ENCODE measurements at places on chromosomes 7 and 10.

DNA sequence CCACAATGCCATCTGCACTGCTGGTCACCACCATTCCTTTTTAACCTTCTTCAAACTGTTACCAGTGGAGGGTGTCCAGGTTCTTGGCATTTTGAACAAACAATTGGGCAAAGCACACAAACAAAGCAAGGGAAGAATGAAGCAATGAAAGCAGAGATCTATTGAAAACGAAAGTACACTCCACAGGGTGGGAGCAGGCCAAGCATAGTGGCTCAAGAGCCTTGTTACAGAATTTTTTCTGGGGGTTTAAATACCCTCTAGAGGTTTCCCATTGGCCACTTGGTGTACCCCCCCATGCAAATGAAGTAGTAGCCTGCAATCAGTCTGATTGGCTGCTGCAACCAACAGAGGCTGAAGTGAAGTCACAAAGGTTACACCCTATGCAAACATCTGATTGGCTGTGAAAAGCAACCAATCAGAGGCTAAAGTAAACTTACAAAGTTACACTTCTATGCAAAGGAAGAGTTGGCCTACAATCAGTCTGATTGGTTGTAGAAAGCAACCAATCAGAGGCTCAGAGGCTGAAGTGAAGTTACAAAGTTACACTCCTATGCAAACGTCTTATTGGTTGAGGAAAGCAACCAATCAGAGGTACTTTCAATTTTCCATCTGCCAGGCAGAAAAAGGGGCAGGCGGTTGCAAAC is 103.2 kb upstream of the WAC start:
- DNase-seq = no peak

GRCh38 chr10:88347022-88347421 is 236.1 kb downstream of the RNLS start:
- no peak for DNase-seq

DNA sequence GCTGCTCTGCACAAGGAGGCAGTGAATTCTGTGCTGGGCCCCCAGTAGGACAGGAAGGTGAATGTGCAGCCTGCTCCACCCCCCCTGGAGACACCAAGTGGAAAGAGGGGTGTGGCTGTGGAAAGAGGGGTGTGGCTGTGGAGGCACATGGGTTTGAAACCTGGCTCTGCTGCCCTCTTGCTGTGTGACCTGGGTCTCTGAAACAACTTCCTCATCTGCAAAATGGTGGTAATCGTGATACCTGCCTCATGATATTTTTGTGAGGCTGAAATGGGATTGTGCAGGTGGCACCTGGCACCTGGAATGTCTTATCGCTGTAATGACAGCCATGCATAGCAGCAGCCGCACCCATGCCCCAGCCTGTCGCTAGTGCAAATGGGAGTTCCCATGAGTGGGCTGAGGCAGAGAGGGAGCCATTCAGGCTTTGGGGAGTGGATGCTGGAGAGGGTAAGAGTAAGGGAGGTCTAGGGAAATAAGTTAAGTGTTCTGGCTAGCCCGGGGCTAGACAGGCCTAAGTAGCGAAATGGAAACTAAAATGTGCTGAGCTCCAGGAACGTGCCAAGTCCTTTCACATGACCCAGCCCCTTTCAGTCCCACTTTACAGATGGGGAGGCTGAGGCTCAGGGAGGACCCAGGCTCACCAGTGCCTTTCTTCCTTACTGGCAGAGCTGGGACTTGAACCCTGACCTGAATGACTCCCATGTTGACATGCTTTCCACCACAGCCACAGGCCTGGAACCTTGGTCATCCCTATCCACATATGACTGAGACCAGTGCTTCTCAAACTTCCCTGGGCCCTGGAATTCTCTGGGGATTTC is 35.0 kb downstream of the C10orf105 start:
- no peak for DNase-seq

- DNase-seq = no peak
Observed at GRCh38 chr7:158532093-158532627, 55.5 kb downstream of the PTPRN2 start.

- DNase-seq = no peak
Observed at GRCh38 chr7:44415510-44415909, 74.9 kb downstream of the NUDCD3 start.

GRCh38 chr10:123552760-123553554 is 113.2 kb upstream of the GPR26 start:
- no peak for DNase-seq

GRCh38 chr7:30183749-30184369 is 49.1 kb downstream of the MTURN start:
- no peak for DNase-seq

GRCh38 chr10:69865450-69865849 is 63.7 kb downstream of the COL13A1 start:
- DNase-seq = no peak

GRCh38 chr7:36562121-36562520 is 162.2 kb downstream of the AOAH start:
- no peak for DNase-seq

DNA sequence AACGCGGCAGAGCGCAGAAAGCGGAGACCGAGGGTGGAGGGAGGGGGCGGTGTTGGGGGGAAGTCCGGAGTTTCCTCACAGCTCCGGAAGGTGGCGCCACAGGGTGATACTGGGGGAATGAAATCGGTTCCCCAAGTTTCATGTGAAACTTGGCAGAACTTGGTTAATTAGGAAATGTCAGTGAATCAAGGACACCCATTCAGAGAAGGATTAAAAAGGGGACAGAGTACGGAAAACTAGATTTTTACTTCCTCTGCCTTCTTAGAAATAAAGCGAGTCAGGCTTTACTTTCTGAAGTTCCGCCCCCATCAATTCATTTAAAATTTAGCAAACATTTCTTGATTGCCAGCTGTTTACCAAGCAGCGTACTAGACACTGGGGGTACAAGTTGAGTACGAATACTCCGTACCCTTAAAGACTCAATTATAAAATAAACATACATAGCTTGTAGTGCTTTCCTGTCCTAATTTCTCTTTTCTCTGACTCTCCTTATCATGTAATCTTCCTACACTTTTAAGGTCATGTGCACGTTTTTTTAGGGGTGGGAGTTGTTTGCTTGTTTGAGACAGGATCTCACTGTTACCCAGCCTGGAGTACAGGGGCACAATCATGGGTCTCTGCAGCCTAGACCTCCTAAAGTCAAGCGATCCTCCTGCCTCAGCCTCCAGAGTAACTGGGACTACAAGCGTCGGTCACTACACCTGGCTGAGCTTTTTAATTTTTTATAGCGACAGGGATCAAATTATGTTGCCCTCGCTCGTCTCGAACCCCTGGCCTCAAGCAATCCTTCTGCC is 644 bp upstream of the ABI1 start:
- DNase-seq = no peak

DNA sequence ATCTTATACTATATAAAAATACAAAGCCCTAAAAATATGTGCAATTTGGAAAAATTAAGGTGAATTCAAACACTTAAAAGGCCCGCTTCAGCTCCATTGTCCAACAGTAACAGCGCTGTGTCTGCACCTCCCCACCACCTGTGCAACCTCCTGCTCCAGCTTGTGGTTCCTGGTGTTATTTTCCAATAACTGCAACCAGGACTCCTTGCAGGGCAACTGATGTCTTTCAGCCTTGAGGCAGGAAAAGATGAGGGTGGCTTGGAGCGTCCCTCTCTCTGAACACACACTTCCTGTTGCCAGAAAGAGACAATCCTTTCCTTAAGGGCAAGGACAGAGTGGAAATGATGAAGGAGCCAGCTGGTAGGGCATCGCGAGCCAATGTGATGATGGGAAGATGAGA is 336.0 kb downstream of the GLRX3 start:
- no peak for DNase-seq

GRCh38 chr10:74955796-74956195 is 129.4 kb downstream of the KAT6B start:
- no peak for DNase-seq

GRCh38 chr7:116678780-116679179 is 6.8 kb downstream of the MET start:
- no peak for DNase-seq

- no peak for DNase-seq
Observed at GRCh38 chr10:112087953-112088456, 95.6 kb downstream of the GPAM start.

GRCh38 chr10:60679388-60679990 is 98.8 kb upstream of the CDK1 start:
- DNase-seq = no peak

DNA sequence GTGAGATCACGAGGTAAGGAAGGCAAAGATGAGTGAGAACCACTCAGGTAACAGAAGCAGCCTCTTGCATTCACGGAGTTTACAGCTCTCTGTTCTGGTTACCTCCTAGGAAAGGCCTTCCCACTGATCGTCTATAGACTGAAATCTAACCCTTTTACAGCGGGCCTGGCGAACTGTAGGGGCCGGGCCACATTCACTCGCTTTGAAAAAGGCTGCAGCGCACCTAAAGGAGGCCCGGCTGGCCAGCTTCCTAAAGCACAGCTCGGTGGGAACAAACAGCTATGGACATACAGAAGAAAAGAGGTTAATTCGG is 565 bp downstream of the ATP5MK start:
- DNase-seq = no peak

GRCh38 chr10:124875596-124875995 is 66.3 kb upstream of the ZRANB1 start:
- DNase-seq = no peak

DNA sequence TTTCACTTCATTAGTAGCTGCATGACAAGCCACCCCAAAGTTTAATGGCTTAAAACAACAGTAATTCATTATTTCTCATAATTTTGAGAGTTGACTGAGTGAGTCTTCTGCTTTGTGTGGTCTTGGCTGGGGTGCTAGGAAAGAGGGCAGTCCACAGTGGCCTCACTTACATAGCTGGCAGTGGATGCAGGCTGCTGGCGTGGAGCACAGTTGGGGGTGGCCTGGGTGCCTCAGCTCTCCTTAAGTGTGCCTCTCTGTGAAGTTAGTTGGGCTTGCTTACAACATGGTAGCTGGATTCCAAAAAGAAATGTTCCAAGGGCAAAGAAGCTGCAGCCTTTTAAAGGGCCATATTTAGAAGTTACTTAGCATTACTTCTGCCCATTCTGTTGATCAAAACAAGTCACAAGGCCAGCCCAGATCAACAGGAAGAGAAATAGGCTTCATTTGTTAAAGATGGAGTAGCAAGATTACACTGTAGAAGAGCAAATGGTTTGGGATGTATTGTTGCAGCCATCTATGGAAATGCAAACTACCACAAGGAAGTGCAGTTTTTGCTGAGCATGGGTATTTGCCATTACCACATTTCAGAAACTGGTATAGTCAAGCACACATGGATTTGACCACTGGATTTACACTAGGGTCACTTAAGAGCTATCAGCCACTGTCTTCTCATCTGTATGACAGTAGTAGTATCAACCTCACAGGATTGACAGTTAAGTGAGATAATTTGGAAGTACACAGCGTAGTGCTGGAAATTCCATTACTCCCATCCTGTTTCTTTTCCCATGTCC is 33.6 kb downstream of the ZEB1 start:
- DNase-seq = no peak

- no peak for DNase-seq
Observed at GRCh38 chr10:22159979-22160378, 57.8 kb downstream of the EBLN1 start.

GRCh38 chr10:11560076-11560709 is 51.3 kb downstream of the USP6NL start:
- no peak for DNase-seq

DNA sequence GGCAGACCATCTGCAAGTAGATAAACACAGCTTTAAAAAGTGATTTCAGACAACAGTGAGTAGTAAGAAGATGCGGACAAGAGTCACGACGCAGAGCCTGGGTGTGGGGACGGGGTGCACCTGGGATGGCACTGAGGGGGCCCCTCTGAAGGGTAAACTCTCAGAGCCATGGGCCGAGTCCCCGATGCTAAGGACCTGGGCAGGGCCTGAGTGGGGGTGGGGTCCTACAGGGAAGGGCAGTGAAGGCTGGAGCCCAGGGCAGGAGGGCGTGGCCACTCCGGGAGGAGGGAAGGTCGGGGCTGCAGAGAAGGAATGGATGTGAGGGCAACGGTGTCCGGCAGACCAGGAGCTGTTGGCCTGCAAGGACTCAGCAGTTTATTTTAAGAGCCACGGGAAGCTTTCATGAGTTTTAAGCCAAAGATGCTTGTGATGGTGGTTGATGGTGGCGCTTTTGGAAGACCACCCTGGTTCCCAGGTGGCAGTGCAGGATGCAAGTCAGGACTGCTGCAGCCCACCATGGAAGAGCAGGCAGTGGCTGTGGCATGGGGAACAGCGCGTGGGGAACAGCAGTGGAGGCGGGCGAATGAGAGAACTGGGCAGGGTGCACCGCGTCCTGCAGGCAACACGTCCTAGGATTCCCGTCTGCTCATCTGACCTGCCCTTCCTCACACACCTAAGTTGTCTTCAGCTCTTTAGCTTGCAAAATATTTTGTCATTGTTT is 296.8 kb downstream of the DNAJB6 start:
- DNase-seq = no peak

DNA sequence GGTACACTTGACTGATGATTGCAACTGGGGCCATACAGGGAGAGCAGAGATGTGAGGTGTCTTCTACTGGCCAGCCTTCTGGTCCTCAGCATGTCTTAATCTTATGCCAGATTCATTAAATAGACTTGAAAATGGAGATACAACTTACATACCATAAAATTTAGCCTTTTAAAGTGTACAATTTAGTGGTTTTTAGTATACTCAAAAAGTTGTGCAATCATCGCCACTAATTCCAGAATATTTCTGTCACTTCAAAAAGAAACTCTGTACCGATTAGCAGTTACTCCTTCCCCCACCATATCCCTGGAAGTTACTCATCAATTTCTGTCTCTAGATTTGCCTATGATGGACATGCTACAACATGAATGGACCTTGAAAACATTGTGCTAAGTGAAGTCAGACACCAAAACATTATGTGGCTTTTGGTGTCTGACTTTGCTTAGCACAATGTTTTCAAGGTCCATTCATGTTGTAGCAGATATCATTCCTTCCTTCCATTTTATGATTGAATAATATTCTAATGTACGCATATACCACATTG is 53.0 kb downstream of the SH2D4B start:
- no peak for DNase-seq

- no peak for DNase-seq
Observed at GRCh38 chr7:137734221-137734620, 112.6 kb downstream of the DGKI start.

DNA sequence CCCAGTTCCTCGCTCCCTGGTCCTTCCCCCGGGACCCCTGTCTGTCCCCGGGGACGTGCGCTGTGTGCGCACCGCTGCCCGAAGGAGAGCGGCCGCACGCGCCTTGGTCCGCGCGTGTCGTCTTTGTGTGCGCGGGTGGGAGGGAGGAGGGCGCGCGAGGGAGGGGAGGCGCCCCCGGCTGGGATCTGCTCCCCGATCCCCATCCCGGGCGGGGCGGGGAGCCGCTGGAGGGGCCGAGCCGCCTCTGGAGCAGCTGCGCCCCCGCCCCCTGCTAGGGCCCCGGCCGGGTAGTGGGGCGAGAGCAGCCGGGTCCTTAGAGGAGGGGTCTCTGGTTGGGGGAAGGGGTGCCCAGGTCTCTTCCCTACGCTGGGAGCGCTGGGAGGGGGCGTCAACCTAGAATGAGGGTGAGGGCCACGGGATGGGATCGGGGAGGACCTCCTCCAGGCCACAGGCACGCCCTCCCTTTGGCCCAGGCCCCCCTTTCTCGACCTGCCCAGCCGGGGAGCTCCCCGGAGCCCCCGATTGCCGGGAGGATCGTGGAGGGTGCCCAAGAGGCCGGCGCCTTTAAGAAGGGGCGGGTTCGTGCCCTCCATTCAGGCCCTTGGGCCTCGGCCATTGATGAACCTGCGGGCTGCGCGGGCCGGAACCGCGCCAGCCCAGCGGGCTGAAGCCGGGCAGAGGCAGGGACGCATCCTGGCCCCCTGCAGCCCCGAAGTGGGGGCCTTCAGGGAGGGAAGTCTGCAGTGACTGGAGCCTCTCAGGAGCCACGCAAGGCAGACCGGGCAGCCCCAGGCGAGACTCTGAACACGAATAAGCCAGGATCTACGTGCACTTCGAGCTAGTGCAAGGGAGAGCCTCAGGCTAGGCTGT is 678 bp downstream of the SH2B2 start:
- DNase-seq = no peak

GRCh38 chr10:97016728-97017473 is 168.9 kb downstream of the SLIT1 start:
- no peak for DNase-seq

All from cortex of kidney (tissue), 1 donor.